ENCODE measurements at places on chromosomes 16 and 17.

DNA sequence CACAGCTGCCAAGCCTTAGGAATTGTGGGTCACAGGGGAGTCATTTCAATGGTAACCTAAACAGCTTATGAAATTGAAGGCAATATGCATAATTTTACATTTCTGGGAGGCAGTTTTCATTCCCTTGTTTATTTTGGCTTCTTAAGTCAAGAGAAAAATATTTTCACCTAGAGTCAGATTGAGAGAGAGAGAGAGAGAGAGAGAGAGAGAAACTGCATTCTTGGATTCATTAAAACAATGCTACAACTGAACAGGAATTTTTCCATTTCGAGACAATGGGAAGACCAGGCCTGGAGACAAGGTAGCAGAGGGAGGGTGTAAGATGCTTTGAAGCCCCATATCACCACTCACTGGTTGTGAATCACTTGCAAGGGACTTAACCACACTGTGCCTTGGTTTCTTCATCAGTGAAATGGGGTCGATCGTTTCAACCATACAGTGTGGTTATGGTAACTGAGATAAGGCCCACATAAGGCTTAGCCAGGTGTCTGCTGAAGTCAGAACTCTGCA is 224.7 kb upstream of the IRX3 start:
- no peak for DNase-seq

GRCh38 chr17:40361925-40362695 is 2.4 kb downstream of the GJD3 start:
- no peak for DNase-seq

DNA sequence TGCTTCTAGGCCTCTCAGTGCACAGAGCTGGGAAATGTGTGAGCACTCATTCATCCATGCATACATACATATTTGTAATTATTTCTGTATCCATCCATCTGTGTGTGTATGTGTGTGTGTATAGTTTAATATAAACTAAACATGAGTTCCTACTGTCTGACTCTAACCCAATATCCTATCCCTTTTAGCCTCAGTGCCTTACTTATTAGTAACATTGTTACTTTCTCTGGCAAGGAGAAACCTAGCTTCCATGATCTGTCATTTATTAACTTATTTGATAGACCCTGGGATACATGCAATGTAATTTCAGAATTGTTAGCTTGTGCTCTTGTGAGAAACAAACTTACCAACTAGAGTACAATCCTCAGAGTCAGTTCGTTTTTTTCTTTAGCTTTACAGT is 59.0 kb upstream of the WSCD1 start:
- DNase-seq = no peak

GRCh38 chr16:51757505-51757904 is 606.4 kb upstream of the SALL1 start:
- no peak for DNase-seq

- no peak for DNase-seq
Measured at GRCh38 chr17:78337244-78338109, 22.4 kb downstream of the SOCS3 start.

GRCh38 chr17:33786478-33786877 is 468.6 kb upstream of the CCL2 start:
- DNase-seq = no peak

DNA sequence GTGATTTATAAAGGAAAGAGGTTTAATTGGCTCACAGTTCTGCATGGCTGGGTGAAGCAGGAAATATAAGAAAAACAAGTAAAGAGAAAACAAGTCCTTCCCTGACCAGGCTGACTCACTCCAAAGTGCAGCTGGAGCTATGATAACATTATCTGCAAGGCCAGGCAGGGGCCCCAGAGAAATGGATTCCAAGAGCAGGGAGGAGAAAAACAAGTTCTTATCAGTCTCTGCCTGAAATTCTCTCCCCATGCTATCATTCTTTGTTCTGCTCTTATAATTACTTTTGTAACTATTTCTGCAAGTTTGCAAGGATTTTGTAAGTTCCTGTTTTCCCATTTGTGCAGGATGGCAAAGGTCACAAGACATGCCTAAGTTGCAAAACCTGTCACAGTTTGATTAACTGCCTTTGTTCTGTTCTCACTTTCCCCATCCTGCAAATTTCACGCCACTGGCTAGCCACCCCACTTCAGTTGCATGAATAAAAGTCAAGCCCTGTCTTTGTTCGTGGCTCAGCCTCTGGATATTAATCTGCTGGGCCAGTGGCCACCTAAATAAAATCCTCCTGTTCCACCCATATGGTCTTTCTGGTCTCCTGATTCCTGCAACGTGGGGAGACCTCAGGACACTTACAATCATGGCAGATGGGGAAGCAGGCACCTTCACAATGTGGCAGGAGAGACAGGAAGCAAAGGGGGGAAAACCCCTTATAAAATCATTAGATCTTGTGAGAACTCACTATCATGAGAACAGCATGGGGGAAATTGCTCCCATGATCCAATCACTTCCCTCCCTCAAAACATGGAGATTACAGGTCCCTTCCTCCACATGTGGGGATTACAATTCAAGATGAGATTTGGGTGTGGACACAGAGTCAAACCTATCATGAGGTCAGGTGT is 13.1 kb downstream of the ABCA9 start:
- no peak for DNase-seq

- DNase-seq = no peak
Measured at GRCh38 chr16:59988591-59988990, 1254.5 kb upstream of the GOT2 start.

- DNase-seq = no peak
Measured at GRCh38 chr17:82153745-82154375, 55.8 kb upstream of the FASN start.

DNA sequence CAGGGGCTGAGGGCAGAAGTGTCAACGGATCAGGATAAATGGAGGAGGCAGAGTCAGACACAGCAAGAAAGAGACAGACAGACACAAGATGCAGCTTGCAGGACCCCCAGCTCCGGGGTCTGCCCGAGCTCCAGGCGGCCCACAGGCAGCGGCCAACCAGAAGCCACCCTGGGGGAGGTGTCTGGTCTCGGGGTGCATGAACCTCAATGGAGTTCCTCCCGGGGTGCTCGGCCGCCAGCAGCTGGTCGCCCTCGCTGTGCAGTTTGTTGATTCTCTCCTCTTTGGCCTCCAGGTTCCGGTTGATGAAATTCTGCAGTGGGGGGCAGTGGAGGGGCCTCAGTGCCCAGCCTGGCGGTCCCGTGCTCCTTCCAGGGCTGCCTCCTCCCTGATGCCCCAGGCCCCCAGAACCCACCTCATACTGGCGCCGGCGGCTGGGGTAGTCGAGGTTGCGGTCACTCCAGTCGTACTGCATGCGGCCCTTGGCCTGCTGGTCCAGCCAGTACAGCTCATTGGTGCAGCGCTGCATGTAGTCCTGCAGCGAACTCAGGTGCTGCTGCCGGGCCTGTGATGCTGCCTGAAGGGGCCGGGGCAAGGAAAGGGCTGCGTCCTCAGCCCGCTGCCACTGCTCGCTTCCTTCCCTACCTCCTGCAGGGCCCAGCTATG is 38.0 kb downstream of the PPL start:
- no peak for DNase-seq
